ENCODE measurements at places on chromosomes 16 and 17.

- H3K36me3 ChIP-seq, result no peaks in the 10 kb centered on the region
- H3K27me3 ChIP-seq, result no peaks in the 10 kb centered on the region
- H3K4me3 ChIP-seq, result peak overlapping the region; percentile 87
- H3K27ac ChIP-seq, result no peak overlapping the region
These were observed 1.0 kb downstream of the TEPSIN start for GRCh38 chr17:81237591-81238489.

GRCh38 chr17:10305398-10305797, 67.4 kb downstream of the MYH13 start:
- no peaks in the 10 kb centered on the region for H3K27me3 ChIP-seq
- H3K4me3 ChIP-seq, result no peak overlapping the region
- H3K36me3 ChIP-seq, result no peaks in the 10 kb centered on the region

DNA sequence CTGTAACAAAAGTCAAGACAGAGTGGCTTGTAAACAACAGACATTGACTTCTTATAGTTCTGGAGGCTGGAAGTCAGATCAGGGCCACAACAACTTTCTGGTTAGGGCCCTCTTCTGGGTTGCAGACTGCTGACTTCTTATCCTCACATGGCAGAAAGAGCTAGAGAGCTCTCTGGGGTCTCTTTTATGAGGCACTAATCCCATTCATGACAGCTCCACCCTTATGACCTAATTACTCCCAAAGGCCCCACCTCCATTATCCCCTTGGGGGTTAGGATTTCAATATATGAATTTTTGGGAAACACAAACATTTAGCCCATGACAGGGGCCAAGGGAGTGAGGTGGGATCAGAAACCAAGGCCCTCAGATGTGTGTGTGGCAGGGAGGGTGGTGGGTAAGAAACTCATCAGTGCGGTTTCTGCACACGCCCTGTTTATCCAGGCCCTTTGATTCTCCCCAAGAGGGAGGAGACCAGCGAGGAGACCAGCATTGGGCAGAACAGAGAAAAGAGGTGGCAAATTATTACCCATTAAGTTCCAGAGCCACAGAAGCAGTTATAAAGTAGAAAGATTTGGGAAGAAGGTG, 74.8 kb downstream of the UTP18 start:
- no peaks in the 10 kb centered on the region for H3K4me1 ChIP-seq
- DNase-seq, result no peak
- no peak overlapping the region for H3K4me3 ChIP-seq
- no peaks in the 10 kb centered on the region for H3K36me3 ChIP-seq
- no peaks in the 10 kb centered on the region for H3K27me3 ChIP-seq

GRCh38 chr17:2222301-2222700, 81.3 kb downstream of the SMG6 start:
- no peaks in the 10 kb centered on the region for H3K36me3 ChIP-seq
- H3K4me3 ChIP-seq, result no peak overlapping the region
- no peak for DNase-seq
- H3K4me1 ChIP-seq, result peaks cover 9% of the 10 kb centered on the region
- no peaks in the 10 kb centered on the region for H3K27me3 ChIP-seq

- no peak overlapping the region for H3K27ac ChIP-seq
- no peak for DNase-seq
- H3K4me3 ChIP-seq, result no peak overlapping the region
- H3K36me3 ChIP-seq, result no peaks in the 10 kb centered on the region
- peaks cover 4% of the 10 kb centered on the region for H3K4me1 ChIP-seq
These were observed 12.2 kb upstream of the CXCL16 start for GRCh38 chr17:4751932-4752331.

DNA sequence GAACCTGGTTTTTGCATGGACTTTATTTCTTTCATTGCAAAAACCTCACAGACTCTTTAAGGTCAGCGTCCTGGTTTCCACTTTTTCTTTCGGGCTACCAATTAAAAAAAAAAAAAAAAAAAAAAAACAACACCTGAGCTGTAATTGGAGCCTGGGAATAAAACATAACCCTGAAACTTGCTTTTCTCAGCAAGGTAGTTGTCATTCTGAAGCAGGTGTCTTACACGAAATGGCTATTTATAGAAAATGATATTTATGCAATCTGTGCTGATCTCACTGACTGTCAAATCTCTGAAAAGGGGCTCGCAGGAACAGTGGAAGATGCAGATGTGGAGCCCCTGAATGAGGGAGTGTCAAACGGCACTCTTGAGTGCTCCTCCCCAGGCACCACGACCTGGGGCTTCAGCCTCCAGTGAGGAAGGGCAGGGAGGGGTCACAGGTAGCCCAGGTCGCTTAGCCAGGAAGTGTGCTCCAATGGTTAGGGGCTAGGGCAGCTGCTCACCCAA, 10.4 kb upstream of the COTL1 start:
- H3K27me3 ChIP-seq, result no peaks in the 10 kb centered on the region
- H3K27ac ChIP-seq, result no peak overlapping the region
- no peak overlapping the region for H3K4me3 ChIP-seq
- no peaks in the 10 kb centered on the region for H3K36me3 ChIP-seq

GRCh38 chr16:85416228-85417109, 196.7 kb upstream of the GSE1 start:
- DNase-seq, result peak; percentile 78
- H3K27ac ChIP-seq, result no peak overlapping the region
- H3K36me3 ChIP-seq, result no peaks in the 10 kb centered on the region
- no peaks in the 10 kb centered on the region for H3K27me3 ChIP-seq

GRCh38 chr17:37273409-37274051, 102.3 kb upstream of the C17orf78 start:
- H3K36me3 ChIP-seq, result no peaks in the 10 kb centered on the region
- H3K27ac ChIP-seq, result no peak overlapping the region
- H3K4me3 ChIP-seq, result no peak overlapping the region
- H3K4me1 ChIP-seq, result no peaks in the 10 kb centered on the region
- H3K27me3 ChIP-seq, result no peaks in the 10 kb centered on the region
- peak; percentile 84 for DNase-seq

DNA sequence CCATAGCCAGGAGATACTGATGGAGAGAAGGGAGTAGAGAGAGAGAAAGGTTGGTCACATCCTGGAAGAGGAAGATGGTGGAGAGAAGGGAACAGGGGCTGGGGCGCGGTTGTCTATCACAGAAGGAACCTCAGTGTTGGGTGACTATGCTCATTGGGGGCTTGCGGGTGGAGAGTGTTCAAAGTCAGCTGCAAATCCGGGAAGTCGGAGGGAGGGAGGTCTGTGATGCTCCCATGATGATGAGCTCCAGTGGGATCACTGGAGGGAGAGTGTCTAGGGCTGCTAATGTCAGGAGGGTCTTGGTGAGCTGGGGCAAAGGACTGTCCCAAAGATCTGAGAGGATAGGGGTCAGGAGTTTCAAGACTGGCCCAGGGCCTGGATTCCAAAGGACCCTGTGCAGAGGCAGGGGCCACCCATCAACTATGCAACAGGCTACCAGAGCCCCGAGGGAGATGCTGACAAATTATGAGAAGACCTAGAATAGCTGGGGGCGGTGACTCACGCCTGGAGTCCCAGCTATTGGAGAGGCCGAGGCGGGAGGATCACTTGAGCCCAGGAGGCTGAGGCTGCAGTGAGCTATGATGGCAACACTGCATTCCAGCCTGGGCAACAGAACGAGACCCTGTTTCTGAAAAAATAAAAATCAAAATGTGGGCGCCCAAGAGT, 2.6 kb downstream of the SPDYE4 start:
- H3K27me3 ChIP-seq, result no peaks in the 10 kb centered on the region
- H3K4me1 ChIP-seq, result no peaks in the 10 kb centered on the region
- H3K27ac ChIP-seq, result no peak overlapping the region
- no peaks in the 10 kb centered on the region for H3K36me3 ChIP-seq
- no peak overlapping the region for H3K4me3 ChIP-seq

- H3K36me3 ChIP-seq, result no peaks in the 10 kb centered on the region
- DNase-seq, result no peak
- H3K4me1 ChIP-seq, result no peaks in the 10 kb centered on the region
These were observed 195.5 kb downstream of the RAB11FIP4 start for GRCh38 chr17:31586946-31587345.

Data from kidney (tissue), 22 donors.